ENCODE measurements at places on chromosomes 11 and 22. TPM values are rescaled to one million over a fixed set of nuclear protein-coding genes. Genes with fewer than 3 reads are reported as not detected.

LMNTD2 gene
- 2.5 TPM for polyA plus RNA-seq

DNA sequence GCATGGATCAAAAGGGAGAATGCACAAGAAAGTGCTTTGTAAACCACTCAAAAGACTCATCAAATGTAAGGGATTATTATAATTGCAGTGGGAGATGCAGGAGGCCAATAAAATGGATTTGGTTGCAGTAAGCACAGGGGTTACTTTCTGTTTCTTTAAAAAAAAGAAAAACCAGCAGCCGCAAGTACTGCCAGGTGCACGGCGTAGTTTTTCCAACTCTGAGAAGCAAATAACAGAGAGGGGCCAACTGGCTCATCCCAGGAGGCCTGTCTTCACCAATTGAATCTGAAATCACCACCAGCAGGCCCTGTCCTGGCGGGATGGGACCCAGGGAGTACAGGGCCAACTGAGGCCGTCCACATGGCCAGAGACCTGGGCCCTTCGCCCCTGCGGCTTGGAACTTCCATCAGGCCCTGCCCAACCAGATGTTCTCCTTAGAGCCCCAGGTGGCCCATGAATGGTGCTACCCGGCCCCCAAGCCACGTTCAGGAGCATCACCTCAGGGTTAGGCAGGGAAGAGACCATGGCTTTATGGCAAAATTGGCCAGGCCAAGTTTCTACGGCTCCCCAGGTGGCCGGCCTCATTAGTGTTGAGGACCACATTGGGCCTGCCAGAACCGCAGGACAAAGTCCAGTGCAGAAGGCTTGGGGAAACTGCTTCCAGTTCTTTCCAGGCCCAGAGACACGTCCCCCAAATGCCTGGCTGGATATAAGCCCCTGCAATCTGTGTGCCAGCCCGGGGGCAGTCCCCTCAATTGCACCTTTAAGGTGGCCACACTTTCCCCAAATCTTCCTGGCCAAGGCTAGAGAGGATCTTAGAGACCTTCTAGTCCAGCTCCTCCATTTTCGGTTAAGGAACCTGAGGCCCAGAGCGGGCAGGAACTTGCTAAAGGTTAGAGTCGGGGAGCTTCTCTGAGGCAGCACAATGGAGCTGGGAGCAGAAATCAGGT is 61.7 kb downstream of the CHRDL2 start:
- DNase-seq: no peak

DNA sequence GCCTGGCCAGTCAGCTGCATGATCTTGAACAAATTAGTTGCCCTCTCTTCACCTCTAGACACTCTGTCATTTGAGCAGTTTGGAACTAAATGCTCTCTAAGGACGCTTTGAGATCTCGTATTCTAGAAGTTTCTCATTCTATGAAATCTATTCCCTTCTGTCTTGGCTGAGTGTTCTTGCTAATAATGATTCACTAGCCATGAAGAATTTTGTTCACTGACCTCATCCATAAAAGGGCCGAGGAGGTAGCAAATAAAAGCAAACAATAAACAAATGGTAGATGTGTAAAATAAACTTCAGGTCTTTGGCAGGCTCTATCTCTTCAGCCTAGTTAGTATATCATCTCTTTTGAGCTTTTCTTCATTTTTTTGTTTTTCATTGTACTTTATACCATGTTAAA is 76.6 kb downstream of the USP35 start:
- DNase-seq: peak; percentile 4

GRCh38 chr11:131300439-131300717 is 70.0 kb upstream of the NTM start:
- no peak for DNase-seq

- DNase-seq: no peak
Measured at GRCh38 chr11:29183301-29183700, 833.5 kb downstream of the KCNA4 start.

GRCh38 chr11:114295676-114296604 is at the start of gene NNMT:
Gene NNMT, plus strand, starts transcription at chr11:114296399. Its CDS starts 158 bp downstream, at chr11:114296557.
- DNase-seq: peak; percentile 97
